ENCODE measurements at places on chromosomes 7 and 10.

DNA sequence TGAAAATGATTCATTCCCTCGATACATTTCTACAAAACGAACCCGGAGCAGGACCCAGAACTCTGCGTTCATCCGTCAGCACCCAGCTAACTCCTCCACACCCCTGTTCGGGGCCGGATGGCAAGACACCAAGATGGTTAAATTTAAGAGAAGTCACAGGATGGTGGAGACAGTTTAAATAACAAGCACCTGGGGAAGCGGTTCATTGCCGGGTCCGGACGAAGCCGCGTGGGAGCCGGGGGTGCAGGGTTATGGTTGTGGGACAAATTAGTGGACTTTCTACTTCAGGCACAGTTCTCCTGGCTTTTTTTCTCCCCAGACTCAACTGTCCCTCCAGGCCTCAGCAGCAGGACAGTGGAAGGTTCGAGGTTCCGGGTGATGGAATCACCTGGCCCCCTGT lies 45.4 kb downstream of the ASB13 start:
- DNase-seq = no peak

- DNase-seq = no peak
These were observed 15.1 kb upstream of the GATA3 start for GRCh38 chr10:8039321-8039881.

- DNase-seq = no peak
These were observed 91.5 kb upstream of the LRRC4 start for GRCh38 chr7:128122576-128123290.

DNA sequence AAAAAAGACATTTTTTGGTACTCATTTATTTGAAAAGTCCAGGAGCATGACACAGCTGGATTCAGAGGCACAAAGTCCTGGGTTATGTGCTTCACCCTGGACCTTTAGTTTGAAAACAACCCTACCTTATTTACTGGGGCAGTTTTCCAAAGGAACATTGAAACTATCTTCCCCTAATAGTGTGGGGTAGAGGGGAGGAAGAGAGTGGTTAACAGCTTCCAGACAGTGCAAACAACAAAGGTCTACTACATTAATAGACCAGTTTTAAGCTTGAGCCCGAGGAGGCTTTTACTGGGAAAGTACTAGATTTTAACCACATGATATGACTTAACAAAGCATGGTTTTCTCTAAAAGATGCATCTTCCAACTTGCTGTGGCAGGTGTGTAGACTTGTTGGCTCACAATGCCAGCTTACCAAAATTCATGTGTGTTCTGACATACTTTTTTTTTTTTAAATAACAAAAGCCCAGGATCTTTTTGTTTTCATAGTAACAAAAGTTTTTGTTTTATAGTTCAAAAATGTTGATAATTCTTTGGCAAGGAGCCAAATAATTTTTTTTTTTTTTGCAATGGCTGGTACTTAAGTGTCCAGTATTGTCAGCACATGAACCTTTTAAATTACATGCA lies 1.8 kb downstream of the GSTO1 start:
- DNase-seq = no peak

- DNase-seq = no peak
These were observed 40.7 kb downstream of the TARP start for GRCh38 chr7:38232502-38233366.

- no peak for DNase-seq
These were observed 12.3 kb upstream of the EGFR start for GRCh38 chr7:55006499-55006898.

DNA sequence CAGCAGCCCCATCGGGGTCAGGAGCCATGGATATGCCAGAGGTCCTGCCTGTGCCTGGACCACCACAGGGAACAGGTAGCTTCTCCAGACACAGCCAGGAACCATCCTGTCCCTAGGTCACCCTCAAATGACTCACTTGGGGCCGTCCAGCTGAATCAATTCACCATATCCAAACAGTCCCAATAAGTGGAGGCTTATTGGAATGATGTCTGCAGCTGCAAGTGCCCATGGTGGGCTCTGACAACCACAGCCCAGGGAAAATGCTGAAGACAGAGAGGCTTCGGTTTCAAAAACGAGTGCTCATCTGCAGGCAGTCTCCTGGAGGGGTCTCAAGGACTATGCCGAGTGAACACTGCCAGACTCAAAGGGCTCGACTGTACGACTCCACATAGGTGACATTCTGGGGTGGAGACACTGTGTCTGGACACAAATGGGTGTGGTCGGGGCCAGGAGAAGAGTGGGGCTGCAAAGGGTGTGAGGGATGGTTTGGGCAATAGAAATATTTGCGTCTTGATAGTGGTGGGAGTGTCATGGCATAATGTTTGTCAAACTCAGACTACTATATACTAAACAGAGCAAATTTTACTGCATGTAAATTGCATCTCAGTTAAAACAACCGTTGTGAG lies 204.8 kb downstream of the TNS3 start:
- no peak for DNase-seq

DNA sequence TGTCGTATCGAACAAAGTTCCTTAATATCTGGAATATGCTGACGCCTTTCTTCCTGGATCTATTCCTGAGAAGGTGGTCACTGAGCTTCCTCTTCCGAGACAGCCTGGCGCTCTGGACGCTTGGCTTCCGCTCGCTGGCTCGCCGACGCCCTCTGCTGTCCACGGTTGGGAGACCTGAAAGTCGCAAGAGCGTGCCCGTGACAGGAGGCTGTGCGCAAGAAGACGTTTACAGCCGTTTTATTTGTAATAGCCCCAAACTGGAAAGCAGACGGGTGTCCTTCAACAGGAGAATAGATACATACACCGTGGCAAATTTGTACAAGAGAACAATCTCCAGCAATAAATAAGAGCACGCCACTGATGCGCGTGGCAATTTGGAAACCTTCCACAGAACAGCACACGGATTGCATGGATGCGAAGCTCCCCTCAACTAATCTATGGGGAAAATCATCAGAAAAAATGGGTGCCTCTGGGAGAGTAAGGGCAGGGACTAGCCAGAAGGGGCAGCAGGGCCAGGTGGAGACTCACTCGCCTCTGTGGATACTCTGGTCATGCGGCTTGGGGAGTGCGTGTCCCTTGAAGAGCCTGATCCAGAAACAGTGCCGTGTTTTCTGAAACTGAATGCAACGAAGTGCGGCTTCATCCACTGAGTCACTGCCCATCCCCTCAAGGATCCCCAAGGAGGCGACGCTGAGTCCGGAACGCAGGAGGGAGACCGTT lies 41.5 kb upstream of the BNIP3 start:
- DNase-seq = peak; percentile 74

- no peak for DNase-seq
These were observed 179.3 kb downstream of the BMPER start for GRCh38 chr7:34084651-34085050.

DNA sequence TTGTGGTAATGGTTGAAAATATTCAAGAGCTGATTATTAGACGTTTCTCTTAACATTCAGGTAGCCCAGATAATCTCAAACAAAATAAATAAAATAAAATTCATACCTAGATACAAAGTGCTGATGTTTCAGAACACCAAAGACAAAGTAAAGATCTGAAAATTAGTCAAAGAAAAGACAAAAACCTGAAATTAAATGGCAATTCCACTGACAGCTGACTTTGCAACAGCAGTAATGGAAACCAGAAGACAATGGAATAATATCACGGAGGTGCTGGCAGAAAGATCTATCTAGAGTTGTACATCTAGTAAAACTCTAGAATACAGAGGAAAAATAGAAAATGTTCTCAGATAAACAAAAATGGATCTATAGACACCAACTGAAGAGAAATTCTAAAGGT lies 58.0 kb upstream of the IKZF1 start:
- no peak for DNase-seq

DNA sequence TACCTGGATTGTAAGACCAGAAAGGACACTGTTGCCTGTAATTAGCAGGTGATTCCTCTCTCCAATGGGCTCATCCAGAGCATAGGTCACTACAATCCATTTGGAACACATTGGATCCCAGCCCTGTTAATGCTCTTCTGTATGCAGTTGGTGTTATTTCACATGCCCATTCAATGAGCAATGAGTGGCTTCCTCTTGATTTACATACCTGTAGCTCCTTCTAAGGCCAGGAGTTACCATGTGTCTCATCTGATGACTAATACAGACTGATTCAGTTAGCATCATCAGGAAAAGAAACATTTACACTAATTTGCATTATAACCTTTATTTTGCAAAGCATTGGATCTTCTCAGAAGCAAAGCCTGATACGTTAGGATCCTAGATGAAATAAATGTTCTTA lies 83.1 kb upstream of the NPVF start:
- DNase-seq = no peak

- DNase-seq = no peak
These were observed 49.8 kb downstream of the FHIP2A start for GRCh38 chr10:114871379-114871778.

DNA sequence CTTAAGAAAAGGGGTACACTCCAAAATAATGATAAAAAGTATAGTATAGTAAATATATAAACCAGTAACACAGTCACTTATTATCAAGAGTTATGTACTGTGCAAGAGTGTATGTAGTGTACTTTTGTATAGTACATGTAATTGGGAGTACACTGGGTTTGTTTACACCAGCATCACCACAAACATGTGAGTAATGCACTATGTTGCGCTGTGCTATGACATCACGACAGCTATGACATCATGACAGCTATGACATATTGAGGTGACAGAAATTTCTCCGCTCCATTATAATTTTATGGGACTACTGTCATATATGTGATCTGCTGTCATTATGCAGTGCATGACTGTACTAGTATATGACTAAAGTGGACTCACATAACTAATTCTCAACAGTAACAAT lies 84.6 kb downstream of the KMT2C start:
- DNase-seq = no peak

DNA sequence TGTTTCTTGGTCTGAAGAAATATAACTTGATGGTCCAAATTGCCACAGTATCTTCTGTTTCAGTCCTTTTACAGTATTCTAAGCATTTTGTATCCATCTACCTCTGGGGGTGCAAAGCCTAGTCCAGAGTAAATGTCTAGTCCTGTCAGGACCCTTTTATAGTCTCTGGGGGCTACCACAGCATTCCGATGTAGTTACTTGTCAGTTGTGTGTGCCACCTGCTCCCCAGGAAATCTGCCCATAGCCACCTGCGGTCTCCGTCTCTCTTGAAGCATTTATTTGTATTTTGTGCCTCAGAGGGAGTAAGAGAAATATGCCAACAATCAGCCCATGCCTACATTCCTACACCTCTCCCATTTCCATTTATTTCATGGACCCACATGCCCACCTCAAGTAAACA lies 12.8 kb downstream of the AGBL3 start:
- peak; percentile 8 for DNase-seq

GRCh38 chr10:4241724-4242345 lies 456.8 kb upstream of the KLF6 start:
- DNase-seq = peak; percentile 52

- no peak for DNase-seq
These were observed 14.1 kb upstream of the BTBD16 start for GRCh38 chr10:122257041-122257440.

DNA sequence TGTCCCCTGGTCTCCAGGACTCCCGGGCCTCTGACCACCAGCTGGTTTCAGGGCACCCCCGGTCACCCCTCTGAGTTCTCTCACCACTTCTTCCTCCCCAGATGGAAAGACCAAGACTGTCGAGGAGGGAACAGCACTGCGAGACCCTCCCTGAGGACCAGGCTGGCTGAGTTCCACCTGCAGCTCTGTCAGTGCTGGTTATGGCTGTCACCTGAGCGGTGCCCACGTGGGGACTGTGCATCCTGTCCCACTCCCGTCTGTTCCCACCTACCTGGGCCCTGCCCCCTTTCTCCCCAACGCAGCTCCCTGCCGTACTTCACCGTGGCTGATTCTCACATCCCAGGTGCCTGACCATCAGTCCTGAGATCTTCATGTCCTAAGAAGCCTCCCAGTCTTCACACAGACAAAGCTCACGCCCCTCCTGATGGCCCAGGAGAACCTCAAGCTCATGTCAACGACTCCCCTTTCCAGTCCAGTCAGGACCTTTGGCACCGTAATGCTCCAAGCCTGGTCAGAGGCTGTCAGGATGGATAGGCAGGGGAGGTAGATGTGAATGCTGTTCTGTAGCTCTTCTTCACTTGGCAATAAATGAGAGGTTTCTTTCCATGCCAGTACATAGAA lies 159.7 kb downstream of the USP6NL start:
- DNase-seq = no peak

DNA sequence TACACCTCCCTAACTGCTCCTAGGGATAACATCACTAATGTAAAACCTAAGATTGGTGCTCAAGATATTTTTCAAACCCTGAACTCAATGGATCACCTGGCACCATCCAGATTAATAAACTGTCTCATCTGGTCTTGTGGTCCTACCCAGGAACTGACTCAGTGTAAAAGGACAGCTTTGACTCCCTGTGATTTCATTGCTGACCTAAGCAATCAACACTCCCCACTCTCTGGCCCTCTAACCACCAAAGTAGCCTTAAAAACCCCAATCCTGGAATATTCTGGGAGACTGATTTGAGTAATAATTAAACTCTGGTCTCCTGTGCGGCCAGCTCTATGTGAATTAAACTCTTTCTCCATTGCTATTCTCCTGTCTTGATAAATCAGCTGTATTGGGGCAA lies 6.2 kb upstream of the USP54 start:
- DNase-seq = no peak

DNA sequence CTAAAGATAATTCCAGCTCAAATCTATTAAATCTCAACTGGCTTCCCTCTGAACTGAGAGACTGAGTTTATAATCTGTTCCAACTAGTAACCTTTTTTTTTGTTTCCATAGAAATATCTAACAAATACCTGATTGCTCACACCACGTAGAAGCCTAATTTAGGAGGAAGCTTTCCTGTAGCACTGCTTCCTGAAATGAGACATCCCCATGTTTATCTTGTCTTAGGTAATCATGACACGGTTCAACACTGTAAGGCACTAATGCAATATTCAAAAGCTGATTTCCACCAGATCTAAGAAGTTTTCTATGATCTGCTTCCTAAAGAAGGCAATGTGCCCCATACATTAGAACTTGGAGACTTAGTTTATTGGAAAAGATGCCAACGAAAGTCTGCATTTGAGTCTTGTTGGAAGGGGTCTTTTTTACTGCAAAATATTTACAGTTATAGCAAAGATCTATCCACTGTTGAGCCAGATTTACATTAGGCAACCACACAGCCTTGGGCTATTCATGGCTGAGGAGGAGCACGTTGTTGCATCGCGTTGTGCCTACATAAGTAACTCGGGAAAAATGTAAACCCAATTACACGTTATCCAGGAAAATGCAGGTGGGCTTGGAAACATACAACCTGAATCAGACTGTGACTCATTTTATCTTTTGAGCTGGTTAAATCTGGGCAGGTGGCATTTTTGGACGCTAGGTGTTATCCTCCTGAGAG lies 66.3 kb downstream of the VIPR2 start:
- no peak for DNase-seq

DNA sequence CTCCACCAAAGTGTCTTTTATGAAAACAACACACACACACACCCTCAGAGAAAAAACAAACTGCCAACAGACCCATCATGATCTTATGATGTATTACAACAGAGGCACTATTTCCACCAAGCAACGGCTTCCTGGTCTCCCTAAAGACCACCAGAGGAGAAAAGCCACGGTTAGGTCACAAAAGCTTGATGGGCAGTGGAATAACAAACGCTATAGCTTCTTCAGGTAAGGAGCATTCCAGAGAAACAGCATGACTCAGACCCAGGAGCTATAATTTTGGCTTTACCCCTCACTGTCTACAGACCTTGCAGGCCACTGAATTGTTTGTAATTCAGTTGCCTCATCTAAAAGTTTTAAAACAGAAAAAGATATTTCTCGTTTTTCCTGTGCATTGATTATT lies 105.7 kb upstream of the GPR141 start:
- DNase-seq = no peak

GRCh38 chr10:16742165-16742960 lies 74.9 kb downstream of the RSU1 start:
- DNase-seq = no peak
